ENCODE measurements at places on chromosomes 2 and 18.

GRCh38 chr18:46437061-46437460, 220.0 kb downstream of the LOXHD1 start:
- DNase-seq: no peak

DNA sequence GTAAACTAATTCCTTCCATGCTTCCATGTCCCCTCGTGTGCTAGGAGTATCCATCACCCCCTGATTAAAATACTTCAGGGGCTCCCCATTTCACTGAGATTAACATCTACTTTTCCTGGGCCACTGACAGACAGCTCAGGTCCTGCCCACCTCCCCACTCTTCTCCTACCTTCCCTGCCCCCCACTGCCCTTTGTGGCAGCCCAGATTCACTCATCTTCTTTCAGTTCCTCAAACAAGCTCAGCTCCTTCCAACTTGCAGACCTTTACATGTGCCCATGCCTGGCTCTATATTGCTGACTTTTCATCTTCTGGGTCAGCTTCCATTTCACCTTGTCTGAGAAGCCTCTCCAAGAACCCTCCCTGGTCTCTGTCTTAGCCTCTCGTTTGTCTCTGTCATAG, 12.0 kb downstream of the RUFY4 start:
- DNase-seq: no peak

- DNase-seq: no peak
These were observed 24.6 kb downstream of the GCA start for GRCh38 chr2:162368494-162368893.

DNA sequence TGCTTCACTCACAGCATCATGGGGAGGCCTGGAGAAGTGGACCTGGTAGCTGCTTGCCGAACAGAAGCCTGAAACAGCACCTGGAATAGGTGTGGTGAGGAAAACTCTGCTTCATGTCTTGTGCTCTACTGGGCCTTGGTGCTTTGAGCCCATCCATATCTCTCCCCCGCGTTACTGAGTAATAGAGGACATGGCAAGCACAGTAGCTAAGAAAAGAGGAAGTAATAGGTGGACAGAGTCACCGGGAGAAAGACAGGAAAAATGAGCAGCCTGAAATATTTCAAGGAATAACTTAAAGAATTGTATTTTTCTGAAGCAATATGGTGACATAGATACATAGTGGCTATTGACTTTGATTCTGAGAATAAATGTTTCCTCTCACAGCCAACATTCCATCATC, 14.0 kb upstream of the HNMT start:
- DNase-seq: no peak

- no peak for DNase-seq
These were observed 17.7 kb upstream of the SP3 start for GRCh38 chr2:173982918-173983317.

DNA sequence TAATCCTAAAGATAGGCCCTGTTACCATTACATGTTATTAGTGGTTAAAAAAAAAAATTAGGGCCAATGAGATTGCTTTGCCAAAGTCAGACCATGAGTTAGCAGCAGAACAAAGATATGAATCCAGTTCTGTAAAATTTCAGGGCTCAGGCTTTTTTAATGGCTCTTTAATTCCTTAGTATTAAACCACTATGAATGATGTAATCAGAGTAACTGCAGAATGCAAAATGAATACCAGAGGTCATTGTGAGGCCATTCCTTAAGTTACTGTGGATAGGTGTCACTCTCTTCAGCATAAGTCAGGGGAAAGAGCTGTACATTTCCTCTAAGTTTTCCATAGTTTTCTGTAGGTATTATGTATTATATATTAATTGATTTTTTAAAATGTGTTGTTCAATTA, 42.2 kb upstream of the TBR1 start:
- DNase-seq: no peak

DNA sequence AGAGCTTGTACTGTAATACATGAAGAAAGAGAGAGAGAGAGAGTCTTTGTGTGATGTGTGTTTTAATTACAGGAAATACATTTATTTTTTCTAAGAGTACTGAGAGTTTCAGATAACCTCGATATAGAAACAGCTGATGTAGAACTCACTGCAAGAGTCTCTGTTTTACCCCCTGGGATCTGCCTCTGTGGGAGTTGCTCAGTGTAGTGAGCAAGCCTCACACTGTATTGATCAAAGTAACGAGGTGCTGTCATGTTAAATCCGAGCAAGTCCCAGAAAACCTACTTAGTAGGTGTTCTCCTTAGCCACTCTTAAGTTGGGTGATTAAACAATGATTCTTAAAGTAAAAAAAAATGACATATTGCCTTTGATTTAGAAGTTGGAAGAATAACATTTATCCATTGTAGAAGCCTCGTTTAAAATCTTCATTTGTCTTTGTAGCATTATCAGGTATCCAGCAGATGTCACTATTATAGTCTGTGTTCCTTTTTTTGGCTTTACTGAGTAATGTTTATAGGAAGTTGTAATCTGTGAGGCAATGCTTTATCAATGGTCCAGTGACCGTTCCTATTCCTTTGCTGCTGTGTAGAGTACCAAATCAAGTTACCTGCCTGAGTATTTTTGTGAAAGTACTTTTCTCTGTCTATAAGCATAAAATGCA, 219.0 kb downstream of the MYO3B start:
- peak; percentile 41 for DNase-seq

GRCh38 chr18:48781163-48781987, 169.4 kb downstream of the SMAD7 start:
- DNase-seq: no peak

DNA sequence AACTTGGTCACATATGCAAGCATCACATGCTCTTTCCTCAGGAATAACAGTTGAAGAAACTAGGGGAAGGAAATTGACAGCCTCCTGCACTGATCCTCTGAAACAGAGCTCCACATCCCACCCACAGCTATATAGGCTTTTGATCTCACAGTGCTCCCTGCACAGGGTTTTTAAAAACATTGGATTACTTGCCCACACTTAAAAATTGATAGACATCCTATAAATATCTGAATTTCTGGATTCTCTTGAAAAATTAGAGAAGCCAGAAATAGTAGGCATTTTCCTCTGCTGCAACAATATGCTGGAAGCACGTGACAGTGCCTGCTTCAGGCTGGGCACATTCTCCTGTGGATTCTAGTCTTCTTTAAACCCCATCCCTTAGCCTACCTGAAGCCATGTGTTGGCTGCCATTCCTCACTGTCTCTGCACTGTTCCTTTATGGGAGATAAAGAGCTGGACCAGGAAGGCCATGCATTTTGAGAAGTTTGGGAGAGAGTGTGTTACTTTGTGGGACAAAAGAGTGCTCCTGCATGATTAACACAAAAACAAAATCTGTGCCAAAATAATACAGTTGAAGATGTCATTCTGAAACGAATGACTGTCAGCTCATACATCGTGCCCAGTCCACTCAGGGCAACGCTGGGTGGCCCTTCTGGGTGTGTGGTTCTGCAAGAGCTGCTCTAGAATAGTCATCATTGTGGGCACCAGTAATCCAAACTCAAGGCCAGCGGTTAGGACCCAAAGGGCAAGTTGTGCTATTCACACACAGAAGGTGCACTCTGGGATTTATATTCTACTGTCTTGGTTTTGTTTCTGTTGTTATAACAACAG, 59.8 kb downstream of the GYPC start:
- no peak for DNase-seq

GRCh38 chr2:98158305-98158704, 71.3 kb downstream of the VWA3B start:
- DNase-seq: no peak

GRCh38 chr2:11919953-11920352, 173.5 kb downstream of the LPIN1 start:
- DNase-seq: no peak

GRCh38 chr18:48682768-48683167, 143.9 kb downstream of the CTIF start:
- no peak for DNase-seq

- no peak for DNase-seq
These were observed 438.2 kb downstream of the MEIS1 start for GRCh38 chr2:66872986-66873754.

DNA sequence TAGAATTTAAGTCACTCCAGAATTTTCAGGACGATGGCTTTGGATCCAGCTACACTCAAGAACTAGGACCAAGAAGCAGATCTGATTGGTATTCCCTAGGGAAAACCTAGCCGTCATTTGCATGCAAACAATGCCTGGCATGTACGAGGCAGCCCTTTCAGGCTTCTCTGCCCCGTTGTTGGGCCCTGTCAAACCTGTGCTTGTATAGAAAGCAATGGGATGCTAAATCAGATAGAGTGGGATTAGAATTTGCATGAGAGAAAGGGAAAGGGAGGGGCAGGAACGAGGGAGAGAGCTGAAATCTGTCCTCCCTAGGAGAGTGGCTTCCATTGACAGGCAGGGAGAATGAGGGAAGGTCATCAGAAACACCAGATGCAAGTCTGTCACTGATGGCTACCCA, 28.6 kb downstream of the ARID5A start:
- peak; percentile 68 for DNase-seq

DNA sequence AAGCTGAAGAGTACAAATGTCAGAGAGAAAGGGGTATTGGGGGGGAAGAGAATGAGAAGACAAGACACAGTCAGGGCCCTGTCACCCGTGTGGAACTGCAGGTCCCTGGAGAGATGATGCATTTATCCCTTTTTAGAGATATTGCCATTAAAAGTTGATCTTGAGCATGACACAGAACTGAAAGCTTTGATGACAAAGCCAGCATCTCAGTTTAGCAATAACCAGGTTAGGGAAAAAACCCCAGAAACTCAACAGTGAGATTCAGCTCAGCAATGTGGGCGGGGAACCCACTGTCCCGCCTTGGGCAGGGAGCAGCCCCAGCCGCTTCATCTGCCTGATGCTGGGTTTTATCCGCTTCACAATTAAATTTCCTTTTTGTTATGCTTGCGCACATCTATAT, 181.1 kb downstream of the NEDD4L start:
- no peak for DNase-seq

DNA sequence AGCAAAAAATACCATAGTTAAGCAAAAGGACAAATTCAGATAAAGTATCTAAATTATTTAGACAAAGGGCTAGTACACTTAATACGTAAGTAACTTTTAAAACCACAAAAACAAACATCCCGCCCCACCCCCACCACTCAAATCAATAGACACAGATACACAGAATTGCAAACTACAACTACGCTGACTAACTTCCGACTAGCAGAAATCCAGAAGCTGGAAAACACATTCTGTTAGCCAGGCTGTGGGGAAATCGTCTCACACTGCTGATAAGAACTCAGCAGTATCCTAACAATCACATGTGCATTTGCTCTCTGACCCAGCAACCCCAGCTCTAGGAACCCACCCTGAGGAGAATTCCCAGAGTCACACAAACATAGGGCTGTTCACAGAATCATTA, 16.6 kb downstream of the FAM168B start:
- DNase-seq: no peak

- no peak for DNase-seq
These were observed 230.9 kb upstream of the FSIP2 start for GRCh38 chr2:185507719-185508118.

- no peak for DNase-seq
These were observed 122.6 kb downstream of the SCN3A start for GRCh38 chr2:165081276-165081675.

DNA sequence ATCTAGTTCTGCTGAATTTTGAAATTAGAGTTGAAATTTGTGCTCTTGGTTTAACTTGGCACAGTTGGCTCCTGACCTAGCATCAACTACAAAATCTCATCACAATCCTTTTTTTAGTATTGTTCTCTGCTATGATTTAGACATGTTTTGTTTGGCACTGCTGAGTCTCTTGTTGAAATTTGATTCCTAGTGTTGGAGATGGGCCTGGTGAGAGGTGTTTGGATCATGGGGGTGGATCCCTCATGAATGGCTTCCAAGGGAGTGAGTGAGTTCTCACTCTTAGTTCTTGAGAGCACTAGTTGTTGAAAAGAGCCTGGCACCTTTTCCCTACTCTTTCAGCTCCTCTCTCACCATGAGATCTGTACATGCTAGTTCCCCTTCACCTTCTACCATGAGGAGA, 605.6 kb upstream of the SLC39A10 start:
- DNase-seq: no peak

- DNase-seq: no peak
These were observed 262.5 kb downstream of the CDH20 start for GRCh38 chr18:61595615-61596251.
